SHP77 treated with DMSO at 0.1 percent for 48 hours (cell line): ENCODE measurements at places on chromosomes 3 and 15.

DNA sequence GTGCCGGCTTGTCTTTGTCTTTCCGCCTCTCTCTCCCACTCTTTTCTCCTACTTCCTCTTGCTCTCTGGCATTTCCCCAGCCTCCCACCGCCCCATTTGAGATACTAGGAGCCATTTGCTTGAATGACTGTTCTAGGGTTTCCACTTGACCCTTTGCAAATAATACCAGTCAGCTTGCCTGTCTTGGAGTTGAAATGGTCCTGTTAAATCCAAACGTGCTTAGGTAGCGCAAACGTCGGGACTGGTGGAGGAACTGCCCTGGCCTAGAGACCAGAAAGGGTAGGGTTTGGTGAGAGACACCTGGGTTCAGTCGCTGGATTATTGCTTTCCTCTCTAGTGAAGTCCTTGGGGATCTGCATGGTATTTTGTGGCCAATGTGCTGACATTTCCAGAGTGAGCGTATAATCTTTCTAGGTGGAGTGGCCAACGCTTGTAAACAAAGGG lies 10.6 kb downstream of the ZIC1 start:
- no peak for DNase-seq

GRCh38 chr15:78778422-78778821 lies 32.8 kb downstream of the ADAMTS7 start:
- no peak for DNase-seq

DNA sequence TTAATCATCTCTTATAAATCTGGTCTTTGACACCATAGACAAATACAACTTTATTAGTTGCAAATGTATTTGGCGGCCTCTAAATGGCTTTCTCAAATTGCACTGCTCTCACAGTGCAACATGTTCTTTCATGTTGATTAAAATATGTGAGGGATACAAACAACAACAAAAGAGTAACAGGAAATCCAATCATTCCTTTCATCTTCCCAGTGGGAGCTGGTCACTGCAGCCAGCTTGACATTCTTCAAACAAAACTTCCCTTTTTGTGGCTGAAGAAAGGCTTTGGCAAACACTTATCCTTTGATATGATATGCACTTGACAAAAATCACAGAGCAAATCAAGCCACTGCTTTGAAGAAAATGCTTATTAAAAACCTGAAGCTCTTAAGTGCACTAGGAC lies 973.6 kb downstream of the EPHA3 start:
- no peak for DNase-seq

- no peak for DNase-seq
Observed at GRCh38 chr3:182041668-182042291, 330.1 kb downstream of the SOX2 start.
